Testis (tissue), 5 donors: ENCODE measurements at places on chromosomes 3 and 15.

DNA sequence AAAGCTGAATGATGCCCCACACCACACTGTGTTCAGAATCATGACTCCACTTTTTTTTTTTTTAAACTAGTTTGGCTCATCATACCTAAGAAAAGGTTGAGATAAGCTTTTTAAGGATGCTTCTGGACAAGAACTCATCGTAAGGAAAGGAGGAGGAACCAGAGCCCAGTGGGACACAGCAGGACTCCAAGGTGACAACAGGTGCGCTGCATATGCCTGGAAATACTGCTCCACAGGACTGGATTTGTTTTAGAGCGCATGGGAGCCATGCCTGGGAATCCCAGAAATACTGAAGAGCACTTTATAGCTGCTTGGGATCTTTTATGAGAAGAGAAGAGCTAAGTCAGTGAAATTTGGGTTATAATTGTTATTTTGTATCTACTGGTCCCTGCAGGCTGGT, 93.4 kb downstream of the NEDD4 start:
- H3K4me3 ChIP-seq = no peak overlapping the region
- H3K27ac ChIP-seq = no peak overlapping the region
- peaks cover 4% of the 10 kb centered on the region for H3K4me1 ChIP-seq

GRCh38 chr3:23806534-23807423, 1.0 kb downstream of the UBE2E1 start:
- H3K27me3 ChIP-seq = no peaks in the 10 kb centered on the region
- DNase-seq = peak; percentile 42
- peak overlapping the region; percentile 97 for H3K27ac ChIP-seq
- peak overlapping the region; percentile 92 for H3K4me3 ChIP-seq

DNA sequence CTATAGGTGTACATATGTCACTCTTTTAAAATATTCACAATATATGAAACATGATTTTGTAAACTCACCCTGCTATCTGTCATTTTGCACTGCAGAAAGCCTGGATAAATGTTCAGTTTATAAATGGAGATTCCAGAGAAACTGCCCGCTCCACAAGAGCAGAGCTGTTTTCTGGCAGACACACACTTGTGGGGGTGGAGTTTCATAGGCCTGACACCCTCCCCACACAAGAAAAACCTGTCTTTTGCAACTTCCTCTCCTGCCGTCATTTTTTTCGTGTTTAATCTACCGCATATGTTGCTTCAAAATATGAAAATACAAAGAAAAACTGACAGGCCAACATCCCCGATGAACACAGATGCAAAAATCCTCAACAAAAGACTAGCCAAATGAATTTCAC, 479.0 kb downstream of the GABRG3 start:
- no peaks in the 10 kb centered on the region for H3K27me3 ChIP-seq
- no peak overlapping the region for H3K27ac ChIP-seq
- no peak overlapping the region for H3K4me3 ChIP-seq
- H3K4me1 ChIP-seq = no peaks in the 10 kb centered on the region

DNA sequence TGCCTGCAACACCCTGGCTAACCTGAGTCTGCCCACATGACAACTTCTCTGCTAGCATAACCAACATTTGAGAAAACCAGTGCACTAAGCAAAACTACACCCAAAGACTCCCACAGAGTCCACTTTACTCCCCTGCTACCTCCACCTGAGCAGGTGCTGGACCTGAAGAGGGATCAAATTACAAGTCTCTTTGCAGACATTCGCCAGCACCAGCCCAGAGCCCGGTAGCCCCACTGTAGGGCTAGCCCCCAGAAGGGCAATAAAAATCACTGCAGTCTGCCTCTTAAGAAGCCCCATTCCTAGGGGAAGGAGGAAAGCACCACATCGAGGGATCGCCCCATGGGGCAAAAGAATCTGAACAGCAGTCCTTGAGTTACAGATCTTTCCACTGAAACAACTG, 472.2 kb downstream of the GRM7 start:
- DNase-seq = no peak
- no peaks in the 10 kb centered on the region for H3K27me3 ChIP-seq
- no peak overlapping the region for H3K27ac ChIP-seq
- no peaks in the 10 kb centered on the region for H3K36me3 ChIP-seq

GRCh38 chr3:104359546-104359945, 1007.2 kb upstream of the ALCAM start:
- H3K27ac ChIP-seq = no peak overlapping the region
- no peak overlapping the region for H3K4me3 ChIP-seq
- DNase-seq = no peak
- H3K4me1 ChIP-seq = no peaks in the 10 kb centered on the region

GRCh38 chr15:86743283-86743903, 663.7 kb downstream of the AGBL1 start:
- no peak overlapping the region for H3K4me3 ChIP-seq
- H3K36me3 ChIP-seq = no peaks in the 10 kb centered on the region
- no peak overlapping the region for H3K27ac ChIP-seq
- H3K27me3 ChIP-seq = no peaks in the 10 kb centered on the region

DNA sequence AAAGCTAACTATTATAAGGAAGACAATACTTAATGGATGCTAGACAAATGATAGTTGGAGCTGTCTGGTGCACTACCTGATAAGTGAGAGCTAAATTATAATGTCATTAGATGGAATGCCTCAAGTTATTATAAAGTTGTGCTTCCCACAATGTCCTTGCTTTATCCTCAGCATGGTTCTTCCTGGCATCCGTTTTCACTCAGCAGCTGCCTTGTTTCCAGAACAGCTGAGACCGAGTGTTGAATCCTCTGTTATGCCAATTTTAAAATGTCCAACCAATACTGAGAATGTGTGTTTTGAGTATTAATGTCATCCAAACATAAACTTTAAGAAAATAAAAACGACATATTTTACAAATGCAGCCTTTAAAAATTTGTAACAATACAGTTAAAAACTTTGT, 286.7 kb upstream of the SOX2 start:
- no peak for DNase-seq
- no peak overlapping the region for H3K4me3 ChIP-seq
- no peak overlapping the region for H3K27ac ChIP-seq
- H3K36me3 ChIP-seq = no peaks in the 10 kb centered on the region

DNA sequence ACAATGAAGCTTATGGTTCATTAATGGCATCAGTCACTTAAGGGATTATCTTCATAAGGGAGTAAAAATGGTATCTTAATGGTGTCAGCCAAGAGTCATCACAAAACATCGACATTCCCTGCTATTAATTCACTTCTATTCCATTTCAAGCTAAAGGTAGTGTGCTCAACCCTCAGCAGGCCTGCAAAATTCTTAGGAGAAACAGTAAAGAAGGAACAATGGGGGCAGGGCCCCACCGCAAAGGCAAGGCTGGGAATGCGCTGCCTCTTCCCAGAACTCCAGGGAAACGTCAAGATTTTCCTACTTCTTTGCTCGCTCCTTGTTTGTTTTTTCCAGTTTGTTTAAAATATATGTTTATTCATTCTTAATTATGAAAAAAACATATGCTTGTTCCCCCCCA, 187.3 kb upstream of the TSC22D2 start:
- peak overlapping the region; percentile 20 for H3K4me3 ChIP-seq
- no peak for DNase-seq
- no peak overlapping the region for H3K27ac ChIP-seq
- no peaks in the 10 kb centered on the region for H3K4me1 ChIP-seq
- H3K36me3 ChIP-seq = no peaks in the 10 kb centered on the region
- H3K27me3 ChIP-seq = no peaks in the 10 kb centered on the region

GRCh38 chr3:104523136-104523535, 843.6 kb upstream of the ALCAM start:
- no peaks in the 10 kb centered on the region for H3K4me1 ChIP-seq
- no peaks in the 10 kb centered on the region for H3K36me3 ChIP-seq
- no peak overlapping the region for H3K27ac ChIP-seq
- H3K27me3 ChIP-seq = no peaks in the 10 kb centered on the region

DNA sequence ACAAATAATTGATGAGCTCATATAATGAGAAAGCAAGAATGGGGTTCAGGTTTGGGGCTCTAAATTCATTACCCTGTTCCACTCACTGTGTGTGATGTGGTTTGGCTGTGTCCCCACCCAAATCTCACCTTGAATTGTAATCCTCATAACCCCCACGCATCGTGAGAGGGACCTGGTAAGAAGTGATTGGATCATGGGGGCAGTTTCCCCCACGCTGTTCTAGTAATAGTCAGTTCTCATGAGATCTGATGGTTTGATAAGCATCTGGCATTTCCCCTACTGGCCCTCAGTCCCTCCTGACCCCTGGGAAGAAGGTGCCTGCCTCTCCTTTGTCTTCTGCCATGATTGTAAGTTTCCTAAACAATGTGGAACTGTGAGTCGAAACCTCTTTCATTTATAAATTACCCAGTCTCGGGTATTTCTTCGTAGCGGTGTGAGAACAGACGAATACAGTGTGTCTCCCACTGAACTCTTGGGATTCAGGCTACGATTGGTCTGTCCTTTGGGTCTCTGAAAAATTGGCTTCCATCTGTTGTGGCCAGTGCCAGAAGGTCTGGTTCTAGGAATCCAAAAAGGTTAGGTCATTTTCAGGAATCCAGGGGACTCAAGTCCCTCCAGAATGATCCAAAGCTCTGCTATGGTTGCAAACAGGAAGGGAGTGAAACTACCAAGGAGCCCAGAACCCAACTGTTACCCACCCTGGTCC, 87.7 kb downstream of the XXYLT1 start:
- H3K4me1 ChIP-seq = peaks cover 11% of the 10 kb centered on the region
- H3K27ac ChIP-seq = no peak overlapping the region
- H3K4me3 ChIP-seq = no peak overlapping the region
- DNase-seq = no peak
- no peaks in the 10 kb centered on the region for H3K36me3 ChIP-seq
- H3K27me3 ChIP-seq = no peaks in the 10 kb centered on the region

- H3K27ac ChIP-seq = peak overlapping the region; percentile 19
- no peaks in the 10 kb centered on the region for H3K27me3 ChIP-seq
Measured at GRCh38 chr3:119662604-119663373, 2.4 kb upstream of the POPDC2 start.

DNA sequence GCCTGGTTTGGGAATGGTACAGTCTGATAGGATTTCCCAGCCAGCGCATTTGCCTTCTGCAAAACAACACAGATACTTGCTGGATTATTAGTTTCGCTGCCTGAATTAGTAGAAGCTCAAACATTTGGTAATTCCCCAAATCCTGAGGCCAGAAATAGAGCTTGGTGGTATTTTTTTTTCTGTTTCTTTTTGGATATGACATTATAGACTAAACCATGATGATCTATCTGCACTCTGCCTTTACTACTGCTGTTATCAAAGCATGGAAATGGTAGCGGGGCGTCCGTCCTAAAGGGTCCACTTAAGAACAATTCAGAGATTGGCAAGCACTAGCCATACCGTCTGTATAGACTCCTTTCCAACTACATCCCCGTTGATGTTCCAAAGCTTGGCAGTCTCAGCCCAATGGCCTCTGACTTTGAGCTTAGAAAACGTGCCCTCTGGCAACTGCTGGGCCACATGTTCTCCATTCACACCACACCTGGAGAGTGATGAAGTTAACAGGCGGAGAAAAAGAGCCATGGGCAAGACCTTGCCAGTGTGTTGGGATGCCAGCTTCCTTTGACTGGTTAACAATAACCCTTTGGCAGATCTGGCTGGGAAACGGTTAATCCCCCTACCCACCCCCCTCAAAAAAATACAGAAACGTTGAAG, 241.0 kb upstream of the NR2F2 start:
- no peak overlapping the region for H3K4me3 ChIP-seq
- no peak overlapping the region for H3K27ac ChIP-seq
- H3K36me3 ChIP-seq = no peaks in the 10 kb centered on the region
- no peak for DNase-seq

DNA sequence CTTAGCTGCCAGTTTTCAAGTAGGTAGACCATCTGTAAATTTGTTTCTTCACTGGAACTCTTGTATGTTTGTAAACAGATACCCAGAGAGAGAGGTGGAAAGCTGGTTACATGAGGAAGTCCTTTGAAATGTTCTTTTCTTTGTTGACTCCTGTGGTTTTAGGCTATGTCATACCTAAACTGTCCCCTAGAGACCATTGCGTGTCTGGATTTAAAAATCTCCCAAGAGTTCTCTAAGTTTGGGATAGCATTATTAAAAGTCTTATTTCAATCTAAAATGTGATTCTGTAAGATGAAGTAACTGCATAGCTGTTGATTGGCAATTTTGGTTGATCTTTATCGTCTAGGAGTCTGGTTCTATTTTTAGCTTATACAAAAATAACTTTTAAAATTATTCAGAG, 127.2 kb downstream of the GHSR start:
- peaks cover 30% of the 10 kb centered on the region for H3K4me1 ChIP-seq
- H3K27me3 ChIP-seq = no peaks in the 10 kb centered on the region
- no peak overlapping the region for H3K27ac ChIP-seq
- H3K36me3 ChIP-seq = no peaks in the 10 kb centered on the region
- no peak for DNase-seq

DNA sequence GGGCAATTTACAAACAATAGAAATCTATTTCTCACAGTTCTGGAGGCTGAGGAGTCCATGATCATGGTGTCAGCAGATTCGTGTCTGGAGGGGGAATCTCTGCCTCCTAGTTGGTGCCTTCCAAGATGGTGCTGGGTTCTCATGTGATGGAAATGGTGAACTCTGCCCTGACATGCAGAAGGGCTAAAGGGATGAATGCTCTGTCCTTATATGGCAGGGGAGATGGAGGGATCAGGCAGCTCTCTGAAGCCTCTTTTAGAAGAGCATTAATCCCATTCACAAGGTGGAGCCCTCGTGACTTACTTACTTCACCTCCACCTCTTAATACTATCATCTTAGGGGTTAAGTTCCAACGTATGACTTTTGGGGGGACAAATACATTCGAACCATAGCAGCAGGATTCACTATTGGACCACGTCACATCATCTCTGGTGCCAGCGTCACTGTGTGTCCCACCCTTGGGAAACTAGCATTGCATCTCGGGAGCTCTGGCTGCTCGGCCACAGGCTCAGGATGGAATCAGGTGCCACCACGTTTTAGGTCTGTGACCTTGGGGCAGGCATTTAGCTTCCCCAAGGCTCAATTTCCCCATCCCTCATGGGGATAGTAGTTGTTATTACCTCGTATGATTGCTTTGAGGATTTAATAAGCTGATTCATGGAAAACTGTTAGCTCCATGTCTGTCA, 53.0 kb downstream of the SV2B start:
- DNase-seq = no peak
- H3K27ac ChIP-seq = no peak overlapping the region
- H3K36me3 ChIP-seq = no peaks in the 10 kb centered on the region
- H3K27me3 ChIP-seq = no peaks in the 10 kb centered on the region
- no peak overlapping the region for H3K4me3 ChIP-seq

DNA sequence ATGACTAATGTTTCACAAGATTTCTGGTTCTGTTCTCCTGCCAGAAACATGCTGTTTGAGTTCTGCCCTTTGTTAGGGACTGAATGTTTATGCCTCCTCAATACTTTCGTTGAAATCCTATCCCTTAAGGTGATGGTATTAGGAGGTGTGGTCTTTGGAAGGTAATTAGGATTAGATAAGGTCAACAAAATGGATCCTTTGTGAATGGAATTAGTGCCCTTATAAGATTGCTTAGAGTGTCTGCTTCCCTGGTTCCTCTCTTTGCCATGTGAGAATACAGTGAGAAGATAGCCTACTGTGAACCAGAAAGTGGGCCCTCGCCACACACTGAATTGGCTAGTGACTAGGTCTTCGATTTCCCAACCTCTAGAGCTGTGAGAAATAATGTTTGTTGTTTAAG, 621.4 kb upstream of the ALCAM start:
- H3K4me3 ChIP-seq = no peak overlapping the region
- H3K27ac ChIP-seq = no peak overlapping the region
- H3K36me3 ChIP-seq = no peaks in the 10 kb centered on the region
- no peaks in the 10 kb centered on the region for H3K27me3 ChIP-seq
